ENCODE measurements at places on chromosomes 2 and 18.

GRCh38 chr2:45602624-45603023 lies 8.4 kb downstream of the SRBD1 start:
- no peak for DNase-seq

DNA sequence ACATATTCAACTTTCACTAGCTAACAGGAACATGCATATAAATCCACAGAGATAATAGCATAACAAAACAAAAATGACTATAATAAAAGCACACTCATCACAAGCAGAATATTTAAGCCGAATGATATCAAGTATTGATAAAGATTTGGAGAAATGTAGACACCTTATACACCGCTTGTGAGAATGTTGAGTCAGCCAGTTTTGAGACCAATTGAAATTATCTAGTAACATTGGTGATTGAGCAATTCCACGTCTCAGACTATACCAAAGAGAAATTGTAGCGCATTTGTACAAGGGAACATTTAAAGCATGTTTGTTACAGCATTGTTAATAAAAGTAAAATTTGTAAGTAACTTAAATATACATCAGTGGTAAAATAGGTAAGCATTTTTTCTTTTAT lies 402.9 kb upstream of the FIGN start:
- no peak for DNase-seq

- peak; percentile 61 for DNase-seq
Measured at GRCh38 chr2:182077448-182078142, 91.9 kb downstream of the PPP1R1C start.

GRCh38 chr2:44358503-44358902 lies 2.8 kb downstream of the PREPL start:
- peak; percentile 62 for DNase-seq

DNA sequence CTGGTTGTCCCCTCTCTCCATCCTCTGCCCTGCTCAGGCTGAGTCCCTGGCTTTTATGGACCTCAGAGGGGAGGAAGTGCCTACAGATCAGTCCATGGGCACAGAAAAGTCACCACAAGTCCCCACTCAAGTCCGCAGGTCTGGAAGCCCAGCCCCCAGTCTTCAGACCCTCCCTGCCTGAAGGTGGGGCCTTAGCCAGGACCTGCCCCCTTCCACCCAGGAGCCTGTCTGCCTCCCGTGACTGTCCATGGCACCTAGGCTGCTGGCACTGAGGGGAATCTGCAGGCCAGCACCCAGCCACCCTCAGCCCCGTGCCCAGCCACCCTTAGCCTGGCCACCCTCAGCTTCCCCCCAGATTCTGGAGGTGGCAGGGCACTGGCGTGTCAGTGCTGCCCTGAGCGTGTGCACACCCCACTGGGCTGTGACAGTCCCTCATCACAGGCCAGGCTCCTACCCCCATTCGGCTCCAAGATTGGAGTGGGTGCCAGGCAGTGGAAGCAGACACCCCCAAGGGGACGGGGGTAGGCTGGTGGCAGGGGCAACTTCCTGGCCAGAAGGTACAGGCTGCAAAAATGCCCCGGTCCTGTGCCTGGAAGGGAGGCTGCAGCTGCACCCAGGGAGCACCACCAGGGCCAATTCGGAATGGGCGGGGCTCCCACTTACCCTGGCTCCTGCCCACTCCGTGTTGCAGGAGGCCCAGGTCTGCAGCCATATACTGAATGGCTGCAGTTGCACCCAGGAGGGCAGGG lies 154.7 kb upstream of the RMP24 start:
- DNase-seq = no peak

DNA sequence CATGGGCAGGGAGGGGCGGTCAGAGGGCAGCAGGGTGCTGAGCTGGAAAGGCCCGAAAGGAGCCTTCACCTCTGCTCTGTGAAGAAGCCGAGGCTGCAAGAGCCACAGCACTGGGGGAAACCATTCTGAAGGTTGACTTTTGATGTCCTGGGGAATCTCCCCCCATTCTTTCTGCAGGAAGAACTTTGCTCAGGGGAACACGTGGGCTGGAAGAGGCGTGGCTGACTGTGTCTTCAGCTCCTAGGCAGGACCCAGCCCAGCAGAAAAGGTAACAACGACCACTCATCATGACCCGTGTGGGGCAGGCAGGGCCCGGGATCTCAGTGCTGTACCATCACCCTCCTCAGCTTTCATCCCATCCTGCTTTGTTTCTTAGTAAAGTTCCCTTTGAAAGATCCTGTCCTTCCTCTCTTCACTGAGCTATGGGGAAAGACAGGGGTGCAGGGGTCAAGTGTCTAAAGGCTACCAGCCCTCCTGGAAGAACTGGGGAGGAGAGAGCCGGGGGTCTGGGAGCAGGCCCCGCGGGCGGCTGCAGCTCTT lies 312.7 kb downstream of the CELF4 start:
- no peak for DNase-seq
